NCI-H510A treated with DMSO at 0.1 percent for 48 hours (cell line): ENCODE measurements at places on chromosomes 2 and 18.

GRCh38 chr2:161217597-161218185 is 57.5 kb downstream of the TANK start:
- DNase-seq = no peak

DNA sequence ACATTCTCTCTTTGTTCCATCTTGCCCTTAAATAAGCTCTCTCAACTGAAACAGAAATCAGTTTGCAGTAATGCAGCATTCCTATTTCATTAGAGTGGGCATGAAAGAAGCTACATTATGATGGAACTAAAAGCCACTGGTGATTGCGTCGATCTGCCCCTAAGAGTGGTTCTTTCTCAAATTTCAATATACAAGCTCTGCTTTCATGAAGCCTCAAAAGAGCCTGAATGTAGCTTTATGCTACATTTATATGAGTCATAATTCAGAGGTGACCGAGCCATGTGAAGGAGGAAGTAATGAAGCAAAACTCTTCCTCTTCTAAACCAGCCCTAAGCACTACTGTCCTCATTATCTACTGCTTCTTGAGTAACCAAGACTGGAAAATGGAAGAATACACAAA is 64.8 kb upstream of the CYTIP start:
- no peak for DNase-seq

DNA sequence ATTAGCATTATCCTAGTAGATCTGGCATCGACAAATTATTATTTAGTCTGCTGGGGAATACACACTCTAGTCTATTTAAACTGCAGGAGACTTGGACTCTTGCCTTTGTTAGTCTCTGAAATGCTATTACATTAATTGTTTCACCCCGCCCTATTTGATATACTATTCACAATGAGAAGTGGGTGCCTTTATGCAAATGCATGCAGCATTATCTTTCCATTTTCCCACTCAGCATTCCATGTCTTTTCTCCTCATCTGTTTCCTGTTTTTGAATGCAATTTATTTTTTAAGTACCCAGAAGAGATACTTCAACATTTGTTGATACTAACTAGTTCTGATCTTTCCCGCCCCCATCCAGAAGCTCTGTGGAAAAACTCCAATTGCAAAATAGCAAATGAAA is 395.3 kb upstream of the NXPH2 start:
- DNase-seq = no peak

GRCh38 chr2:105864262-105864661 is 119.5 kb downstream of the NCK2 start:
- no peak for DNase-seq

DNA sequence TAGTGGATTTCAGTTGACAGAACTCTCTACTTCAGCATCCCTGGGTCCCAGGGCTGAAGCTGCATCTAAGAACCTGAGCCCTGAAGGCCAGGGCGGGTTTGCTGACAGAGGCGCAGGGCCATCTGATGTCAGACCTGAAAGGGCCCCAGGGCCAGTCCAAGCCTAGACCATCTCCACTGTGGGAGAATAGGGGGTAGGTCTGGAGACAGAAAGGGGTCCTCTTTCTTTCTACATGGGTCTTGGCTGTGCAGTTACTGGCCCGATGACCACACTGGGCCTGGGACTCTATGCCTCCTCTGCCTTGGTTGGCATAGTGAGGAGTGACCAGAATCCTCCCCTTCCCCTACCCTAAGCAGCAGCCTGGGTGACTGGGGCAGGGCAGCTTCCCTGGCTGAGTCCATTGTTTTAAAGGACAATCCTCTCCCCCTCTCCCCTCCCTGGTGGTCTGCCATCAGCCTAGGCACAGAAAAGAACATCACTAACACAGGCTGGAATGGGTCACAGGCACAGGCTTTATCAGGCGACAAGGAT is 34.5 kb downstream of the HS1BP3 start:
- DNase-seq = no peak

- DNase-seq = no peak
Measured at GRCh38 chr18:23573626-23574431, 12.5 kb downstream of the NPC1 start.

DNA sequence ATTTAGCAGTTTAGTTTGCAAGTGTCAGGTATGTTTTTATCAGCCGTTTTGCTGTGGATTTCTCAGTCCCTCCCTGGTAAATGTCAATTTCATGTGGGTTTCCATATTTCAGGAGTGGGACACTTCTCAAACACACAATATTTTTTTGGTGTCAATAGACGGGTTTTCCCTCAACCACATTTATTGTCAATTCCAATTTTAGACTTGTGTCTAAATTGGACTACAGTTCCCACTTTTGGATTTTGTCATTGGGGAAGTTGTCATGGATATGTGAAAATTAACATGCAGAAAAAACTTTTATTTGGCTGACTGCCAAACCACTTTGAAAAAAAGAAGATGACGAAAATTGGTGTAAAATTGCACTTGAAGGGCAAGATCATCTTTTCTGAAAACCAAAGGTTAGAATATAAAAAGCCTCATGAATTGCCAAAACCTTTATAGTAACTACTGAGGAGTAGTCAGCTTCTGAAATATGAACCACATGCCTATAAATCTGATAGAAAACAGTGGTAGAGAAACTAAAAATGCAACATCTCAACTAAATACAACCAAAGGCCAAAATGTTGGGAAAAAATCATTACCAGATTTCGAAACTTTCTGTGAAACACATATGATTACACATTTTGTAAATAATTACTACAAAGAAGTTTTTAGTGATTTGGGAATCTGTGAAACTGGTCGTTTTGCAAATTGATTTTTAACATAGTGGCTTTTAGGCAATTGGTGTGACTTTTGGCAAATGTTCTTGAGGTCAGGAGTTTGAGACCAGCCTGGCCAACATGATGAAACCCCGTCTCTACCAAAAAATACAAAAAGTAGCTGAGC is 106.4 kb downstream of the BCL2L11 start:
- DNase-seq = no peak

DNA sequence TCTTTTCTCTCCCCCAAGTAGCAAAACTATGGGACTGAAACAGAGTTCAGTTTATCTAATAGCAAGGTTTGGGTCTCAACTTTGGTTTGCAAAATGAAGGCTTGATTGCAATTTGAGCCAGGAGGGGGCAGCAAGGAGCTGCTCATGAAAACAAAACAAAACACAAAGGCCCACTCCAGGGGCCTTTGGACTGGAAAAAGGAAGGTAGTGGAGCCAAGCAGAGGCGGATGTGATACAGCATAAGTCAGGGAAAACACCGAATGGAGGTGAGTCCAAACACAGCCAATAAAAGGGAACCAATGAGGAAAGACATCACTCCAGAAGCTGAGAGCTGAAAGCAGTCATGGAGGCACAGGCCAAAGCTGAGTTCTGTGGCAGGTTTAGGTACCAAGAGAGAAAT is 799.7 kb upstream of the ACVR2A start:
- peak; percentile 29 for DNase-seq

DNA sequence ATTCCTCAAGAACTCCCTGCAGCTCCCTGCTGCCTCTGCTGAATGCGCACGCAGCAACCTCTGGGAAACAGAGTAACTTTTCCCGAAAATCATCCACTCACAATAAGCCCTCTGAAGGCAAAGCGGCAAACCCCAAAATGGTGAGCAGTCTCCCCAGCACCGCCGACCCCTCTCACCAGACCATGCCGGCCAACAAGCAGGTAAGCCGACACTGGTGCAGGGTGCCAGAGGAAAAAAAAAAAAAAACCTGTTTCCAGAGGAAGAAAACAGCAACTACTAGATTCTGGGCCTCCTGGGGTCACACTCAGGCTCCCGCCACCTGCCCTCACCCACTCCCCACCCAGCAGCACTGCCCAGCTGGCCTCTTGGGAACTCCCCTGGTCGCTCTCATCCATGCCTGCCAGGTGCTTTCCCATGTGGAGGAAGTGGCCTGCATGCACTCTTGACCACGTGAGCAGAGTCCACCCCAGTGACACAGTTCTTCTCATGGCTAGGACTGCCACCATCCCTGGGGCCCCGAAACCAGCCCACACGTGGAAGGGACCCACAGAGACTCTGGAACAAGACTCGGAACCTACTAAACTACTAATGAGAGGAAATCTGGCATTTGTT is 36.9 kb downstream of the KCTD18 start:
- no peak for DNase-seq

- no peak for DNase-seq
Measured at GRCh38 chr2:226354434-226354833, 445.2 kb downstream of the IRS1 start.

GRCh38 chr2:164430166-164430783 is 191.0 kb downstream of the GRB14 start:
- DNase-seq = peak; percentile 40

GRCh38 chr2:223897669-223898330 is 47.3 kb downstream of the WDFY1 start:
- no peak for DNase-seq

DNA sequence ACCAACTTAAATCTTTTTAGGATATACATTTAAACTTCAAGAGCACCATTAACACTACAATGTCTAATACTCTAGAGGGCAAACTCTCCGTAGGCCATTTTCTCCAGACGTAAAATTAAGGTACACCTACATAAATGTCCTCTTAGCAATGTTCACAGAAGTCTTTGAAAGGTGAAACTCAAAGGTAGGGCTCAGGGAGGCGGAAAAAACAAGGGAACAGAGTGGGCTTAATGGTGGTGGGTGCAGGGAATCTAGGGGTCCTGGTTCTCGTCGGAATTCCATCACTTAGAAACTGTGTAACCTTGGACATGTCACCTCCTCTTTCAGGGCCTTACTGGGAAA is 668 bp downstream of the NFU1 start:
- peak; percentile 46 for DNase-seq

GRCh38 chr2:9102861-9103662 is 99.6 kb upstream of the MBOAT2 start:
- peak; percentile 43 for DNase-seq

DNA sequence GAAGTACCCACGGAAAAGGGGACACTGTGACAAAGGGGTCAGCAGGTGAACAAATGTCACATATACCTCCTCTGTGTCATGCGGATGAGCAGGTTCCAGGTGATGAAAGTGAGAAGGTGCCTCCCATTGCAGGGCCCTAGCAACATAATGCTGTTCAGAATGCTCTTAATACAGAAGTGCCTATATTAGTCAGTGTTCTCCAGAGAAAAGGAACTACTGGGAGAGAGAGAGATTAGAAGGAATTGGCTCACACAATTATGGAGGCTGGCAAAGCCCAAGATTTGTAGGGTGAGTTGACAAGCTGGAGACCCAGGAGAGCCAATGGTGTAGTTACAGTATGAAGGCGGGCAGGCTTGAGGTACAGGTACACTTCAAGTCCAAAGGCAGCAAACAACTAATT is 98.1 kb upstream of the CDC42EP3 start:
- DNase-seq = peak; percentile 19

GRCh38 chr2:235859651-235860050 is 308.5 kb downstream of the GBX2 start:
- DNase-seq = no peak

DNA sequence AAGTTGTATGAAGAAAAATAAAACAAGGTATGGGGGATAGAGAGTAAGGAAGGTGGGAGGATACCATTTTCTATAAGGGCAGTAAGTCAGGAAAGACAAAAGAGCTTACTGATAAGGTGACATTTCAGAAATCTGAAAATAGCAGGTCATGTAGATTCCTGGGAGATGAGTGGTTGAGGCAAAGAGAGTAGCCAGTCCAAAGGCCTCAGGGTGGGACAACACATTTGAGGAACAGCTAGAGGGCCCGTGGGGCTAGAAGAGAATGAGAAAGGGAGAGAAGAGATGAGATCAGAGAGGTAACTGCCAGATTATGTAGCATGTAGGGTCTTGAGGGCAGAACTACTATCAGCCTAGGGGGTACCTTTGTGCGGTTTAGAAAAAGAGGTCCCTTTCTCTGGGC is 2.9 kb downstream of the CLHC1 start:
- no peak for DNase-seq

- no peak for DNase-seq
Measured at GRCh38 chr2:112605926-112606325, 21.5 kb downstream of the CHCHD5 start.

DNA sequence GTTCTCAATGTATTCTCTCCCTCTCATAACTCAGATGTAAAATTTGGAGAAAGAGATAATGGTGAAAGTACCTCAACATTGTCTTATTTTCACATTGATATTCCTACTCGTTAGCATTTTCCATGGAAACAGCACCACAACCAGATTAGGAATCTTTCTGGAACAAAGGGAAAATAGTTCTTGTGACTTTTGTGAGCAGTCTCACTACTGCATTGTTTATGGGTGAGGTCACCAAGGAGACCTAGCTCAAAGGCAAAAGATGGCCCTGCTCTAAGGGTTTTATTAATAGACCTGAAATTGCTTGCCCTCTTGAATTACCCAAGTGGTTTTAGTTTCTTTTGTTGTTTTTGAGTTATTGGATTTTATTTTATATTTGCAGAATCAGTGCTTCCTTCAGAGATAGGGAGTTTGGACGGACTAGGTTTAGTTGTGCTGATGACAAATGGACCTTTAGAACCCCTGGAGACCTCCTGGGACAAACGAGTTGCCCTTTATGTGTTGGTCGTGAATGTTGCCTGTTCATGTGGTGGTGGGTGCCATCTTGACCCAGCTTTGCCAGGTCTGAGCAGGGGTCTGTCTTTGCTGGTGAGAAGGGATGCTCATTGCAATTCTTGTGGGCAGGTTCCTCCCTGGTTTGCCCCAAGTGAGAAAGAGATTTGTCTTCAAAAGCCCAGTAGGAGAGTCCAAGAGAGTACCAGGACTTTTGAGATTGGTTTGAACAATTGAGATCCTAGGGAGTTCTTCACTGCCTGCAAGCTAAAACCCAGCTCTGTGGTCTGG is 58.1 kb downstream of the INPP4A start:
- DNase-seq = no peak

DNA sequence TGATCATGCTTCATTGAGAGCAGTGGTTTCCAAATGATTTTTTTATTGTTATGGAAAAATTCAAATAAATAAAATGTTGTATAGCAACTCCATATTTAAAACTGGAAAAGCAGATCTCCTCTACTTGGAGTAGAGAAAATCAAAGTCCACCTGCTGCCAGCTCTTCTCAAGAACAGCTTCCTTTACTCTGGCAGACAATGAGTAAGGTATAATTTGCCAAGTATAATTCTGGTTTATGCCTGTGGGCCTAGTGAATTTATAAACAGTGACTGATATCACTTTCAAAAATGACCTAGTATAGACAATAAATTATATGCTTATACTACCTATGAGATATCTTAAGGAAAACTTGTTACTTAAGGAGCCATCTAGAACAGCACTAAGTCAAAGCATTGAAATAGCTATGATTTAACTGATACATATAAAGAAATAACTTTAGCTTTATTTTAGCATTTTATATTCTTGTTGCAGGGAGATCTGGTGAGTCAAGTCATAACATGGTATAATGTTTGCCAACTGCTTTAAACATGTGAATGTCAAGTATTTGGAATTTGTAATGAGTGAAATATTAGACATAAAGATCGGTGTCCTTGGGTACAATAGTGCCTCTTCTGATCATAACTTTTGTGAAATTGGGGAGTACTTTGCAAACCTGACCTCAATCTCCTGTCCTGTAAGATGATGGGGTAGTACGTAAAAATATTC is 1389.1 kb upstream of the PIK3C3 start:
- no peak for DNase-seq
